Testis (tissue), 5 donors: ENCODE measurements at places on chromosomes 4 and X. TPM values are rescaled to one million over a fixed set of nuclear protein-coding genes. Genes with fewer than 3 reads are reported as not detected.

DNA sequence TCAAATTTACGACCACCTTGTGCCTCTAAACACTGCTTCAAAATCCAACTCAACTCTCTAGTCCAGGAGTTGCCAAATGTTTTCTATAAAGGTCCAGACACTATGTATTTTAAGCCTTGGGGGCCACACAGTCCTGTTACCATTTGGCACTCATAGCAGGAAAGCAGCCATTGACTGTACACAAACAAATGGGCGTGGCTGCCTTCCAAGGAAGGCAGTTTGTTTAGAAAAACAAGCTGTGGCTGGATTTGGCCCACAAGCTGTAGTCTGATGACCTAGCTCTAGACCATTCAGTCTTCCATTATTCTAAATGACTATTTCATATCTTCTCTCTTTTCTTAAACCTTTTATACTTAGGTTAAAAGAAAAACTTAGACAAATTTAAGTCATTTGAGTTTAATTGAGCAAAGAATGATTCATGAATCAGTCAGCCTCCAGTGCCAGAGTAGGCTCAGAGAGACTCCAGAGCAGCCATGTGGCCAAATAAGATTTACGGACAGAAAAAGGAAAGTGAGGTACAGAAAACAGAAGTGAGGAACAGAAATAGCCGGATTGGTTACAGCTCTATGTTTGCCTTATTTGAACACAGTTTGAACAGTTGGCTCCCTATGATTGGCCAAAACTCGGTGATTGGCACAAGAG lies 825.8 kb upstream of the LCORL start:
- no peaks in the 10 kb centered on the region for H3K4me1 ChIP-seq
- peak; percentile 20 for DNase-seq
- H3K4me3 ChIP-seq = no peak overlapping the region

- no peaks in the 10 kb centered on the region for H3K36me3 ChIP-seq
- no peak for DNase-seq
Observed at GRCh38 chr4:106149026-106149425, 167.0 kb downstream of the TBCK start.

The PNCK gene
- 41.0 TPM for total RNA-seq

DNA sequence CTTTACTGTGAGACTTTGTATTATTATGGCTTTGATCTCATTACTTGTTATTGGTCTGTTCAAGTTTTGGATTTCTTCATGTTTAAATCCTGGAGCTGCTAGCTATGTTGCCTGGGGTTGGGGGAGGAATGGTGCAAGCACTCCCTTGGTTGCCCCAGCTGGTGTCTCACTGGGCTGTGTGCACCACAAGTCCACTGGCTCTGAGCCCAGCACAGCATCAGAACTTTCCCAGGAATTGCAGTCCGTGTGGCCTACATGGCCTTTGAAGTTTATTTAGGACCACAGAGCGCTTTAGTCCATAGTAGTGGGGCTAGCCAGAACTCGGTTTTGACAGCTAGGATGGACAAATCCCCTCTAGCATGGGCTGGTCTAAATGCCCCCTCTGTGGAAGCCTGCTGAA lies 278.8 kb upstream of the RPS6KA3 start:
- H3K36me3 ChIP-seq = no peaks in the 10 kb centered on the region
- H3K27ac ChIP-seq = no peak overlapping the region
- no peak for DNase-seq
- H3K4me1 ChIP-seq = no peaks in the 10 kb centered on the region
- H3K4me3 ChIP-seq = no peak overlapping the region
- H3K27me3 ChIP-seq = no peaks in the 10 kb centered on the region
